Activated CD4-positive, alpha-beta memory T cell treated with anti-CD3 and anti-CD28 coated beads for 36 hours (primary cell): ENCODE measurements at places on chromosomes 3 and 15. TPM values are rescaled to one million over a fixed set of nuclear protein-coding genes. Genes with fewer than 3 reads are reported as not detected.

DNA sequence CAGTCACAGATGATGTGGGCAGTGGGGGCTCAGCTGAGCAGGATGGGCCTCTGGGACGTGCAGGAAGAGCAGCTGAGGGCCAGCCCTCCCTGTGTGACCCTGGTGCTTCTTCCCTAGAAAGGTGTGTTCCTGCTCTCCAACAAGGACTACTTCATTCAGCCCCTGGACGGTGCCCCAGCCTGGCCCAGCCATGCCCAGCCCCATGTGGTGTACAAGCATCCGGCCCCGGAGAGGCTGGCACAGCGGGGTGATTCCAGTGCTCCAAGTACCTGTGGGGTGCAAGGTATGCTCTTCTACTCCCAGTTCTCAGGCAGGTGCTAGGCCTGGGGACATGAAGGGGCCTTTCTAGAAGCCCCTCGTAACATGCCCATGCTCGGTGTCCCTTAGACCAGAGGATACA is 38.3 kb downstream of the SAXO2 start:
- H3K27me3 ChIP-seq: no peaks in the 10 kb centered on the region
- no peak for DNase-seq
- H3K4me1 ChIP-seq: peaks cover 17% of the 10 kb centered on the region

DNA sequence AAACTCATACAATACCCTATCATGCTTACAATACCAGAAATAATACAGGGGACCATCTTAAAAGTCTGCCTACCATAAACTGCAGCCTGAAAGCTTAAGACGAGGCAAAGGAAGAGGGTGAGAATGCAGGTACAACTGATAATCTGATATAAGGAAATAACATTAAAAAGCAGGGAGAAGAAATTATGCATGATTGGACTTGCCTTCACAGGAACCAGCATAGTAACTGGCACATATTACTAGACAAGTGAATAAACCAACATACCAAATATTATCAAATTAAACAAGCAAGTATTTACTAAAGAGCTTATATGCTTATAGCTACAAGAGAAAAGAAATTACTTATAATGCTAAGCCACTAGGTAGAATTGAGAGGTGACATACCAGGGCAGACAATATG is 18.7 kb downstream of the ANKRD28 start:
- peaks cover 4% of the 10 kb centered on the region for H3K36me3 ChIP-seq
- no peaks in the 10 kb centered on the region for H3K27me3 ChIP-seq
- H3K27ac ChIP-seq: no peak overlapping the region
- H3K4me3 ChIP-seq: no peak overlapping the region
- no peak for DNase-seq
- H3K4me1 ChIP-seq: peaks cover 37% of the 10 kb centered on the region

GRCh38 chr3:169354774-169355501 is 308.6 kb downstream of the MECOM start:
- H3K4me1 ChIP-seq: no peaks in the 10 kb centered on the region
- peaks cover 11% of the 10 kb centered on the region for H3K27me3 ChIP-seq
- H3K4me3 ChIP-seq: no peak overlapping the region
- no peaks in the 10 kb centered on the region for H3K36me3 ChIP-seq
- H3K27ac ChIP-seq: no peak overlapping the region

DNA sequence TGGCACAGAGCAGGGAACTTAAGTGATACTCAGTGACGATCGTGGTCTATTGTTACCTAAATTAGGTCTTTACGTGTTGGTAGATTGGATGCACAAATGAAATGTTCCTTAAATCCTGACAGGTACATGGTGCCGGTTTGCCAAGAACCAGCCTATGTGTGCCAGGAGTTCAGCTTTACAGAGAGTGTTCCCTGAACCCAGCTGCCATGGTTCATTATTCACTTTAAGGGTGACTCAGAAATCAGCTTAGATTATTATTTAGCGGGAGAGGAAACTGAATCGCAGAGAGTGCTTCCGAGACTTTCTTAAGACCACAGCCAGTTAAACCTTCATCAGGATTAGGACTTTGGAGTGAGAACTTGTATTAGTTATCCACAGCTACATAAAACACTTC is 21.5 kb downstream of the FAM43A start:
- no peaks in the 10 kb centered on the region for H3K4me1 ChIP-seq
- no peak for DNase-seq
- peaks cover 2% of the 10 kb centered on the region for H3K27me3 ChIP-seq
- H3K36me3 ChIP-seq: no peaks in the 10 kb centered on the region

PXYLP1 gene
- total RNA-seq: 9.0 TPM

GRCh38 chr3:46089237-46090011 is 62.1 kb upstream of the XCR1 start:
- H3K4me1 ChIP-seq: peaks cover 19% of the 10 kb centered on the region
- peak; percentile 65 for DNase-seq
- H3K36me3 ChIP-seq: no peaks in the 10 kb centered on the region
- no peak overlapping the region for H3K4me3 ChIP-seq
- H3K27ac ChIP-seq: no peak overlapping the region
- peaks cover 33% of the 10 kb centered on the region for H3K27me3 ChIP-seq

DNA sequence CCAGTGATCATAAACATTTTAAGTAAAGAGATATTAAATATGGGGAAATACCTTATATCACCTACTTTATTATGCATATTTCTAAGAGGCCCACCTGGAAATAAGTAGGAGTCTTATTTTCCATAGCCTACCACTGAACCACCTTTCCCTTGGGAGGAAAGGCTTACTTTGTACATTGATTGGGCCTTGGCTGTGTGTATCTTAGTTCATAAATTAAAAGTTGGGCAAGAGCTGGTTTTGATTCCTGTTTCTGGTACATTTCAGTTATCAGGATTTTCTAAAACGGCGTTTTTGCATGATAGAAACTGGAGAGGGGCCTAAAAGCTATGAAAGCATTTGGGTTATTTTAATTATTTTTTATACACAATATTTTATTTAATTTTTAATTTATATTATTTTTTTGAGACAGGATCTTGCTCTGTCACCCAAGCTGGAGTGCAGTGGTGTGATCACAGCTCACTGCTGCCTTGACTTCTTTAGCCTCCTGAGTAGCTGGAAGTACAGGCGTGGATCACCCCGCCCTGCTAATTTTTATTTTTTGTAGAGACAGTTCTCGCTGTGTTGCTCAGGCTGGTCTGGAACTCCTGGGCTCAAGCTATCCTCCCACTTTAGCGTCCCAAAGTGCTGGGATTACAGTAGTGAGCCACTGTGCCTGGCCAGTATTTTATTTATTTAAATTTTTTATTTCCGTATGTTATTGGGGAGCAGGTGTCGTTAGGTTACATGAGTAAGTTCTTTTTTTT is 2.6 kb downstream of the GMPS start:
- H3K4me3 ChIP-seq: no peak overlapping the region
- peaks cover 8% of the 10 kb centered on the region for H3K36me3 ChIP-seq
- no peaks in the 10 kb centered on the region for H3K27me3 ChIP-seq
- H3K27ac ChIP-seq: no peak overlapping the region
- no peak for DNase-seq

DNA sequence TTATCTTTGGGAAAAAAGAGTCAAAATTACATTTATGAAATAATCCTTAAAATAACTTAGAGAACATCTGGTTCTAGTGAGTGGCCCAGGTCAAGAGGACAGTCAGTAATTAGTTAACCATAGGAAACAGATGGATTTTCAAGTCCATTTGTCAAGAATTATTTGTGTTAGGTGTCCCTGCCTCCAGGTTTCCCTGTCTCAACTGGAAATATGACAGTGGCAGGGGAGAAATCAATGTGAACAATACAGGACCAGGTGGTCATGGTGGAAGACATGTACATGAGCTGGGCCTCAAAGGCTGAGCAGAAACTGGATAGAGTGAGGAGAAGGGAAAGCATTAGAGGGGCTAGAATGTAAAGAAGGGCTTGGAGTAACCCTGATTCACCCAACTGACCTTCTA is 372.6 kb downstream of the VPS13C start:
- no peaks in the 10 kb centered on the region for H3K4me1 ChIP-seq
- H3K27me3 ChIP-seq: peaks cover 2% of the 10 kb centered on the region
- no peak overlapping the region for H3K4me3 ChIP-seq
